ENCODE measurements at places on chromosomes 6 and 20. TPM values are rescaled to one million over a fixed set of nuclear protein-coding genes. Genes with fewer than 3 reads are reported as not detected.

GRCh38 chr6:52964318-52964717, 30.8 kb downstream of the GSTA4 start:
- H3K27me3 ChIP-seq = no peaks in the 10 kb centered on the region
- H3K27ac ChIP-seq = no peak overlapping the region
- no peak overlapping the region for H3K4me3 ChIP-seq
- no peaks in the 10 kb centered on the region for H3K4me1 ChIP-seq
- H3K36me3 ChIP-seq = no peaks in the 10 kb centered on the region

- H3K27me3 ChIP-seq = no peaks in the 10 kb centered on the region
- DNase-seq = no peak
- no peaks in the 10 kb centered on the region for H3K36me3 ChIP-seq
- no peak overlapping the region for H3K27ac ChIP-seq
- no peaks in the 10 kb centered on the region for H3K4me1 ChIP-seq
- H3K4me3 ChIP-seq = no peak overlapping the region
Observed at GRCh38 chr6:140500849-140501248, 1126.4 kb upstream of the CITED2 start.

- no peak overlapping the region for H3K27ac ChIP-seq
- H3K36me3 ChIP-seq = no peaks in the 10 kb centered on the region
- H3K4me1 ChIP-seq = peaks cover 2% of the 10 kb centered on the region
- no peak for DNase-seq
- no peak overlapping the region for H3K4me3 ChIP-seq
- H3K27me3 ChIP-seq = peaks cover 97% of the 10 kb centered on the region
Observed at GRCh38 chr20:62977613-62978560, 25.4 kb downstream of the SLC17A9 start.

DNA sequence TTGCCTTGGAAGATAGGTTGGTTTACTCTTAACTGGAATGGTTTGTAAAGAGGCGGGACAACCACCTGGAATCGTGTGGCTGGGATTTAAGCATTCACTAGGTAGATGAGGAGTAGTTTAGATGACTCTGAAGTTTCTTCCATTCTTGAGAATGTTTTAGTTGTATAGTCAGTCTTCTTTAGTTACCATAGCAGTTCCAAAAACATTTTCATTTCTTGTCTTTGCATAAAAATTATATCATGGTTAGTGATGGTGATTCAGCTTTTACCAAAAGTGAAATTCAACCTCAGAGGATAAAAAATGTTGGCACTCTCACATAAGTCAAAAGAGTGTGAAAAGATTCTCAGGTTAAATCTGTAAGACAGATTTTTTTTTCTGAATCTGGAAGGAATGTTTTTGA, 70.3 kb downstream of the SMAP1 start:
- DNase-seq = no peak
- H3K4me3 ChIP-seq = no peak overlapping the region
- no peaks in the 10 kb centered on the region for H3K27me3 ChIP-seq
- H3K4me1 ChIP-seq = no peaks in the 10 kb centered on the region
- no peak overlapping the region for H3K27ac ChIP-seq

GRCh38 chr20:23061734-23062561, 12.5 kb upstream of the THBD start:
- peak; percentile 44 for DNase-seq
- peak overlapping the region; percentile 22 for H3K27ac ChIP-seq
- no peaks in the 10 kb centered on the region for H3K36me3 ChIP-seq
- no peak overlapping the region for H3K4me3 ChIP-seq
- H3K4me1 ChIP-seq = peaks cover 33% of the 10 kb centered on the region

GRCh38 chr20:51153867-51154707, 131.2 kb upstream of the KCNG1 start:
- H3K4me3 ChIP-seq = no peak overlapping the region
- no peaks in the 10 kb centered on the region for H3K36me3 ChIP-seq
- no peak for DNase-seq
- H3K27me3 ChIP-seq = peaks cover 8% of the 10 kb centered on the region
- no peaks in the 10 kb centered on the region for H3K4me1 ChIP-seq
- H3K27ac ChIP-seq = no peak overlapping the region

DNA sequence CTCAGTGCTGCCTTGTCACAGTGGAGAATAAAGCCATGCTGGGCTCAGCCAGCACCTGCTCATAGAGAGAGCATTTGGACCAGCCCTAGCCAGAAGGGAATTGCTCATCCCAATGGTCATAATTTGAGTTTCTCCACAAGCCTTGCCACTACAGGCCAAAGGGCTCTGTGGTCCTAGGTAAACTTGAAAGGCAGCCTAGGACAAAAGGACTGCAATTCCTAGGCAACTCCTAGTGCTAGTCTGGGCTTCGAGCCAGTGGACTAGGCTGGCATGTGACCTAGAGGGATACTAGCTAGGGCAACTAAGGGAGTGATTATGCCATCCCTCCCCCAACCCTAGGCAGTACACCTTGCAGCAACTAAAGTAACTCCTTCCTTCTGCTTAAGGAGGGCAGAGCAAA, 516.2 kb downstream of the BCKDHB start:
- no peaks in the 10 kb centered on the region for H3K4me1 ChIP-seq
- no peaks in the 10 kb centered on the region for H3K36me3 ChIP-seq
- H3K4me3 ChIP-seq = no peak overlapping the region
- DNase-seq = peak; percentile 63

- no peak overlapping the region for H3K4me3 ChIP-seq
- no peak for DNase-seq
- no peak overlapping the region for H3K27ac ChIP-seq
Observed at GRCh38 chr6:21046276-21046675, 512.0 kb downstream of the CDKAL1 start.

DNA sequence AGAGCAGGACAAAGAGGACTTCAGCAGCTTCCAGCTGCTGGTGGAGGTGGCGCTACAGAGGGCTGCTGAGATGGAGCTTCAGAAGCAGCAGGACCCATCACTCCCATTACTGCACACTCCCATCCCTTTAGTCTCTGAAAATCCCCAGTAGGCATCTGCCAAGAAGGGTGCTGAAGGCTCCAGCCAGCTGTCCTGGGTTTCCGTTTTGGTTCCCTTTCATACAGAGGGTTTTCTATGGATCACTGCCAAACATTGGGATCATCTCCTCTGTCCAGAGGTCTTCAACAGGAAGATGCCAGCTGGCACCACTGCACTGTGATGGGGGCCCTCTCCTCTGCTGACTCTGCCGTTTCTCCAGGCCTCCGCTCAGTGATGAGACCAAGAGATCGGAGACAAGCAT, 14.3 kb upstream of the RAB5IF start:
- H3K4me3 ChIP-seq = no peak overlapping the region
- H3K36me3 ChIP-seq = peaks cover 14% of the 10 kb centered on the region
- peaks cover 14% of the 10 kb centered on the region for H3K4me1 ChIP-seq
- DNase-seq = no peak
- H3K27me3 ChIP-seq = no peaks in the 10 kb centered on the region

DNA sequence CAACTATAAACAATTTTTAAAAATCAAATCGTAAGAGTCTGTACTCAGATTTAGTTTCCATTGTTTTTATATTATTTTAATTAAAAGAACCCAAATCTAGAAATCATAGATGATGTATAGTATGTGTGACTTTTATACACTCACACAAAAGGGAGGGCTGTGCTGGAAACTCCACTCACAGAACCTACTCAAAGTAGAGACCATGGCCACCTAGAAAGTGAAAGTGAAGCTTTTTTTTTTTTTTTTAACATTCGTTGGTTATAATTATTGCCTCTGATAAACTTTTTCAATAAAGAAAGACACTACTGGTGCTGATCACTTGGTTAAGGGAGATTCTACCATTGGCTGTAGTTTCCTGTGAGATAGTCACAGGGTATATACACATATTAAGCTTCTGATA, 37.9 kb upstream of the PRL start:
- no peak overlapping the region for H3K4me3 ChIP-seq
- DNase-seq = no peak
- no peaks in the 10 kb centered on the region for H3K27me3 ChIP-seq
- H3K4me1 ChIP-seq = no peaks in the 10 kb centered on the region

GRCh38 chr6:52410979-52411378, 9.2 kb upstream of the EFHC1 start:
- no peaks in the 10 kb centered on the region for H3K27me3 ChIP-seq
- no peaks in the 10 kb centered on the region for H3K4me1 ChIP-seq
- H3K36me3 ChIP-seq = no peaks in the 10 kb centered on the region
- DNase-seq = no peak

Gene STMND1
- total RNA-seq = 4.9 TPM

Gene NKAIN4
- total RNA-seq = not detected

All from lower lobe of right lung (tissue), 2 donors.